ENCODE measurements at places on chromosomes 3 and 15.

GRCh38 chr3:32216172-32216783 is 22.2 kb upstream of the CMTM8 start:
- peak; percentile 24 for DNase-seq

- DNase-seq: no peak
These were observed 31.2 kb downstream of the SATB1 start for GRCh38 chr3:18393906-18394305.

GRCh38 chr3:116057400-116058006 is 387.8 kb downstream of the LSAMP start:
- no peak for DNase-seq

DNA sequence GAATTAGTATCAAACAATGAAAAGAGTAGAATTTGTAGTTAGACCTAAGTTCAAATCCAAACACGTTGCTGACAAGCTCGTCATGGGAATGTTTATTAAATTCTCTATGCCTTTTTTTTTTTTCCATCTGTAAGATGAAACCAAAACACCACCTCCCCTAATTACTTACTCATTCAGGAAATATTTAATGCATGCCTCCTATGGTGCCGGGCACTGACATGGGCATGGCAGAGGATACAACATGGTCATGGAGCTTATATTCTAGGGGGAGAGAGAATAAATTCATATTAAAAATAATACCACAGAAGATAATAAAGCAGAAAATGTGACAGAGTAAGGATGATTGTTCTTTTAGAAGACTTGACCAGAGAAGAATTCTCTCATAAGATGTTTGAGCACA is 215.8 kb downstream of the RYR3 start:
- no peak for DNase-seq

GRCh38 chr3:28012830-28013229 is 228.6 kb upstream of the CMC1 start:
- no peak for DNase-seq

GRCh38 chr3:149506540-149506939 is 32.0 kb downstream of the TM4SF4 start:
- no peak for DNase-seq

DNA sequence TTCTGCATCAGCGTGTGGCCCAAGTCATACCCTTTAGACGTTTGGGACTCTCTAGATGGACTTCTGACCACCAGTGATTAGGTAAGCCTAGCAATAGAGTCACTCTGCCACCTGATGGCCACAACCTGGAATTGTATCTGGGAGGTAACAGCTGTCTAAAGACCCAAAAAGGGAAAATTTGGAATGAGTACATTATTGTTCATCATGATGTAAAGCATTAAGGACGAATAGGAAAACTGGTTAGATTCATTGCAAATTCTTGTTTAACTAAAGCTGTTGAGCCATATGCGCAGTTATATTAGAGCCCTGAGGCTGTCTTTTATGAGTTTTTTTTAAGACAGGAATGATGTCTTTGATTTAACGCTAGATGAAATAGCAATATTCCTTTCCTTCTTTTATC is 63.6 kb downstream of the FAM81A start:
- no peak for DNase-seq

DNA sequence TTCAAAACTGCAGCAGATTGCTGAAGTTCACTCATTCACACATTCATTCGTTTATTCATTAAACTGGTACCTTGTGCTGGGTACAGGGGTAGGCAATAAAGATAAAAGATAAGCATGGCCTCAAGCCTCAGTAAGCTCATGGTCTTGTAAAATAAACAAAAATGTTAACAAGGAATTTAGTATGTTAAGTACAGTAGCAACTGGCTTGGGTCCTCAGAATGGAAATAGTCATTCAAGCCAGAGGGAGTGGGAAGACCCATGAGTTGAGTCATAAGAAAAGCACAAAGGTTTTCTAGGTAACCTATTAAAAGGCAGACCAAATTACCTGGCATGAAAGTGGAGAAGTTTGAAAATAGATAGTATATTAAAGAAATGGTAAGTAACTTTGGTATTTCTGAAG is 163.3 kb downstream of the CDIN1 start:
- DNase-seq: no peak

DNA sequence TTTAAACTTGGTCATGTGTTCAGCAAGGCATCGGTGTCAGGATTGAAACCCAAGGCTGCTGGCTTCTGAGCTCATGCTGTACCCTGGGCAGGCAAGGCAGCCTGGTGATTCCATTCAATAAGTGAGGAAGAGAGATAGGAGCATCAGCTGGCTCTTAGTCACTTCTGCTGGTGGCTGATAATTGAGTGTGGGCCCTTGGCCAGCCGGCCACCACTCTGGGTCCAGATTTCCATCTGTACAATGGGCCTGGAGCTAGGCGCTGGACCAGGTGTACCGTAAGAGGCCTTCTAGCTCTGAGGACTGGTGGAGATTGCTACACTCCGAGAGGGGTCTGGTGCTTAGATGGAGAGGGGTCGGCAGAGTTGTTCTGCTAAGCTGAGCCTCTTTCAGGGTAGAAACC is 4.3 kb downstream of the CD276 start:
- no peak for DNase-seq

GRCh38 chr15:39154776-39155175 is 426.1 kb upstream of the THBS1 start:
- no peak for DNase-seq

DNA sequence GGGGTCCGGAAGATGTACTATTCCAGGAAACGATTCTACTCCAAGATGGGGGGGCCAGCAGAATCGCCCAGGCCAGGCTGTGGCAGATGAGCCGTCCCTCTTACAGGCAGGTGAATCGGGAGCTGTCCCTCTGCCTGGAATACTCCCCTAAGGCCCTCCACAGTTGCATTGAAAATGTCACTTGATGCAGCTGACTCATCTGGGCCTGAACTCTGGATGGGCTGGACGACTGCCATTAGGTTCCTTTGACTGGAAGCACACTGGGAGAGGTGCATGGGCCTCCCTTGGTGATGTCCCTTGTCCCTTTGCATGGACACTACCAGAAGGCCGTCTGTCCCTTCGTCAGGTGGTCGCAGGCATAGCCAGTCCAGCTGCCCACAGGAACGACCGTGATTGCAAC is 69.6 kb upstream of the HRH1 start:
- no peak for DNase-seq

DNA sequence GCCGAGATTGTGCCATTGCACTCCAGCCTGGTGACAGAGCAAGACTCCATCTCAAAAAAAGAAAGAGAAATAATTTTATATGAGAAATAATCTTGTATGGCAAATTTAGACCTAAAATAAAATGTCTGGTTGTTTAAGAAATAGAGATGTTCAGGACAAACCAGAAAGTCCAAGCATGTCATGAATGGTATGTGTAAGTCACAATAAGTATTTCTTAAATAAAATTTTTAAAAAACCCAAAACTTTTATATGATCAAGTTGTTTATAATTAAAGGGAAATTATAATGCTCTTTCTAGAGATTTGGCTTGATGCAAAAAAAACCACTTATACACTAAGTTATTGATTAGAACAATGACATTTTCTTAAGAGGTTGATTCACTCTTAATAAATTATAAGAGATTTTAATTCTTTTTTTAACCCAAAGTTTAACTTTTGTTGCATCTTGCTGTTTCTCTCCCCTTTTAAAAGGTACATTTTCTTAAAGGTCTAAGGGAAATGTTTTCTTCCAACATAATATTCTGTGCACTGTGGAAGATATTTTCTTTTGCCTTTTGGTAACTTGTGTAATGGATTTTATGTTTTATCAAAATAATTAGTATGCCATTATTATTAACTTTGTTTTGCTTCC is 105.7 kb downstream of the RTP4 start:
- DNase-seq: no peak

- DNase-seq: no peak
These were observed 108.7 kb downstream of the RARB start for GRCh38 chr3:25536521-25537391.

GRCh38 chr3:189635339-189635738 is 4.2 kb downstream of the TP63 start:
- DNase-seq: no peak

- no peak for DNase-seq
These were observed 39.4 kb upstream of the IDH2 start for GRCh38 chr15:90141646-90142045.

DNA sequence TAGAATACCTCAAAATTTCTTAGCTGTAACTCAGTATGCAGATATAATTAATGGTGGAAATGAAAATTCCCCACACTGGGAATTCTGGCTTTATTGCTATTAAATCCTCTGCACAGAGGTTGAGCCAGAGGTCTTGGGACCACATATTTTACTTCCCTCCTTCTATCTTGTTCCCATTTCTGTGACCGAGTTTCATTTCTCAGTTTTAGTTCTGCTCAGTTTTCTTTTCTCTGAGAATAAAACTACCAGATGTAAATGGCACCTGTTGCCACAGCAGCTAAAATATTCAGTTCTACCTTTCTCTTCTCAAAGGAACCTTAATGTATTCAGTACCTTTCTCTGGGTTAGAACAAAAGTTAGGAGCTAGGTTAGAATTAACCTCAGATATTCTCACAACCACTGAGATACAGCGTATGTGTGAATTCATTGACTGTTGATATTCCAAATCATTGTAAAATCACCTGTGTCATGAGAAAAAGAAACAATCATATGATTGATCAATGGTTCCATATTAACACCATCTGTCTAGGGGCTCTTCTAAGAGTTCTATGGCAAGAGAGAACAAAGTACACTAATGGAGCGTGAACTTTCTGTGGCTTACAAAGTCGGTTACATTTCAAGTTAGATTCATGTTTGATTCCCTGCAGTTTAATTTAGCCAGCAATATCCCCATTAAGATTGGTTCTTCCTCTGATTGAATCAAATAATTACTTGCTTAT is 374.1 kb downstream of the EFHB start:
- DNase-seq: no peak

DNA sequence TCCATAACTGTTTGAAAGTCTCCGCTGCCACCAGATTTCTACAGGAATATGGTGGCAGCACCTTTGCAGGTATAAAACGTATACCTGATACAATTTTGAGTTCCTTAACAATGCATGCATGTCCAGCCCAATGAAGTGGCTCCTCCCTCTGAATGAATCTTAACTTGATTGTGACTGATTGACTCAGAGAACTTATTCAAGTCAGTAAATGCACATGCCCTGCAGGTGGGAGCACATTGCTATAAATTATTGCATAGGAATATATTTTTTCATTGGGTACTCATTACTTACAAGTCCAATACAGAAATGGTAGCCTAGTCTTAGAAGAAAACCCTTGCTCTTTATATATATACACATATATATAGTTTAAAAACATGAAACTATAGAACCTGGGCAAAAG is 259.3 kb downstream of the BBX start:
- no peak for DNase-seq

DNA sequence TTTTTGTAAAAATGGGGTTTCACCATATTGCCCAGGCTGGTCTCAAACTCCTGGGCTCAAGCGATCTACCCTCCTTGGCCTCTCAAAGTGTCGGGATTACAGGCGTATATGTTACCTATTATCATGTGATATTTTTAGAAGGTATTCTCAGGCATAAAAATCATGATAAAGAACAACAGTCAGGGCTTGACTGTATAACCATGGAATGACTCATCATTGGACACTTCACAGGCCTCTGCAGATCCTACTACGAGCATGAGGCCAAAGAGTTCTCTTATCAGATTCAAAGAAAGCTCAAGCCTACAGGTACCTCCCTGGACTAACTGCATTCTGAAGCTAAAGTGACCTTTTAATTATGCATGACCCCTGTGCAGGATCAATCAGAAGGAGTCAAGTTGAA is 91.7 kb upstream of the PRICKLE2 start:
- no peak for DNase-seq

GRCh38 chr3:43194069-43194468 is 88.2 kb upstream of the POMGNT2 start:
- DNase-seq: no peak

DNA sequence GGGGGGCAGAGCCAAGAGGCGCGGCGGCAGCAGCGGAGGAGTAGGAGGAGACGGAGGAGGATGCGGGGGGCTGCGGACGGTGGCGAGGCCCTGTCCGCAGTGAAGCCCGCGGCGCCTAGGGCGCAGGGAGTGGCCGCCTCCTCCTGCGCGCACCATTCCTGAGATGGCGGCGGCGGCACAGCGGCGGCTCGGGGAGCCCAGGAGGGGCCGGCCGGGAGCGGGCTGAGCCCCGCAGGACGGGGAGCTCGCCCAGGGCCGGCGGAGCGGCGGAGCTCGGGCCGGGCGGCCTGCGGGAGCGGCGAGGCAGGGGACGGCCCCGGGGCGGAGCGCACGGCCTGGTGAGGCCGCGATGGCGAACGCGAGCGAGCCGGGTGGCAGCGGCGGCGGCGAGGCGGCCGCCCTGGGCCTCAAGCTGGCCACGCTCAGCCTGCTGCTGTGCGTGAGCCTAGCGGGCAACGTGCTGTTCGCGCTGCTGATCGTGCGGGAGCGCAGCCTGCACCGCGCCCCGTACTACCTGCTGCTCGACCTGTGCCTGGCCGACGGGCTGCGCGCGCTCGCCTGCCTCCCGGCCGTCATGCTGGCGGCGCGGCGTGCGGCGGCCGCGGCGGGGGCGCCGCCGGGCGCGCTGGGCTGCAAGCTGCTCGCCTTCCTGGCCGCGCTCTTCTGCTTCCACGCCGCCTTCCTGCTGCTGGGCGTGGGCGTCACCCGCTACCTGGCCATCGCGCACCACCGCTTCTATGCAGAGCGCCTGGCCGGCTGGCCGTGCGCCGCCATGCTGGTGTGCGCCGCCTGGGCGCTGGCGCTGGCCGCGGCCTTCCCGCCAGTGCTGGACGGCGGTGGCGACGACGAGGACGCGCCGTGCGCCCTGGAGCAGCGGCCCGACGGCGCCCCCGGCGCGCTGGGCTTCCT is at the start of gene GPR27:
Gene GPR27 (plus strand): TSS at position 155 of the 909 bp plus-strand sequence. CDS start 195 bp downstream, at position 350.
- no peak for DNase-seq

DNA sequence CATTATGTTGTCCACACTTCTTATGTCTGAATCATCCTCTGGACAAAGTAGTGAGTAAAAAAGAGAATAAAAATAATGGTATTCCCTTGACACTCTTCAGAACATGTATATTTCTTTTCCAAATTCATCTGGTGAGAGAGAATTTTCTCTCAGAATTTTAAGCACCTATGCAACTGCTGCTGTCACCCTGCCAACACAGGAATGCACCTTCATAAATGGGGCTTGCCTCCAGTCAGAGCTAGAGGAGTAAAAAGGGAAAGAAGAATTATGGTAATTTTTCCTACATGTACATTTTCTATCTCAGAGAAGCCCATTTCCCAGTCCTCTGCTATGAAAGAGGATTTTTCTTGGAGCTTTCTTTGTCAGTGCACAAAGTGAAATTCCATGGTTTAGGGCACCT is 92.2 kb upstream of the ALCAM start:
- DNase-seq: no peak

DNA sequence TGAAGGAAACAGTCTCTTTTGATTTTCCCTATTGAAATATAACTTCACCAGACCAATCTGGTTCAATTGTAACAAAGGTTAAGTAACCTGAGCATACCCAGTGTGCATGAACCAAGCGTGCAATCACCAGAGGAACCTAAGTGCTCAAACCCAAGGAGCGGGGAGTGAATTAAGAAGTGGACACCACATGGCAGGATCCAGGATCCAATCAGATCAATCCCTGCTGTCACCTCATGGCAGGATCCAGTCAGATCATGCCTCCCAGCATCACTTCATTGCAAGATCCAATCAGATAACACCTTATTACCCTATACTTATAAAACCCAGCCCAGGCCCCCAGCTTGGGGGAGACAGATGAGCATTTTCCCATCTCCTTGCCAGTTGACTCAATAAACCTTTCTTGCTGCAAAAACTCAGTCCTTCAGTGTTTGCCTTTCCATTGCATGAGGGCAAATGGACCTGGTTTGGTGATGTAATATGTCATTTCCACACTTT is 38.9 kb upstream of the RNU6-1 start:
- DNase-seq: no peak

GRCh38 chr3:148077318-148077923 is 620.3 kb upstream of the AGTR1 start:
- no peak for DNase-seq

Measured in GDM1 (cell line).